ENCODE measurements at places on chromosomes 5 and 9.

DNA sequence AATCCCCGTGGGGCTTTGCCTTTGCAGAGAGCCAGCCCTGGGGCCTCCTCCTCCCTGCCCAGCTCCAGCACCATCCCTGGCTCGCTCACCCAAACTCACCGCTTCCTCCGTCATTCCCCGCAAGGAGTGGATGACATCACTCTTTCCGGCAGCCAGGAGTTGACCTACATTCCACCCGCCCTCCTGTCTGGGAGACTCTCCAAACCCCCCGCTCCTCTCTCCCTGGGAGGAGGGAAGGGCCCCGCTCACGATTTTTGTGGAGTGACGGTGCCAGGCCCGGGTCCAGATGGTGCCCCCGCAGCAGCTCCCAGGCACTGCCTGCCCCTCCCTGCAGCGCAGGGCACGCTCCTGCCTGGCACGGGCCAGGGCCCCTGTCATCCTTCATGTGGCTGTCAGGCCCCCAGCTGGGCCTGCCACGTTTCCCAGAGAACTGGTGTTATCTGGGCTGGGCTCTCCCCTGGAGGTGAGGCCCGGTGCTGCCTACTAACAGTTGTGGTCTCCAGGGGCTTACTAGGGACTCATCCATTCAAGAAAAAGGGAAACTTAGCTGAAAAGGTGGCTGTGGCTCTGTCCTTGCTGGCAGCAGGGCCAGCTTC, 52.3 kb downstream of the NTNG2 start:
- H3K36me3 ChIP-seq: no peaks in the 10 kb centered on the region
- no peak overlapping the region for H3K4me3 ChIP-seq
- no peaks in the 10 kb centered on the region for H3K27me3 ChIP-seq
- peaks cover 14% of the 10 kb centered on the region for H3K4me1 ChIP-seq
- peak overlapping the region; percentile 79 for H3K27ac ChIP-seq

DNA sequence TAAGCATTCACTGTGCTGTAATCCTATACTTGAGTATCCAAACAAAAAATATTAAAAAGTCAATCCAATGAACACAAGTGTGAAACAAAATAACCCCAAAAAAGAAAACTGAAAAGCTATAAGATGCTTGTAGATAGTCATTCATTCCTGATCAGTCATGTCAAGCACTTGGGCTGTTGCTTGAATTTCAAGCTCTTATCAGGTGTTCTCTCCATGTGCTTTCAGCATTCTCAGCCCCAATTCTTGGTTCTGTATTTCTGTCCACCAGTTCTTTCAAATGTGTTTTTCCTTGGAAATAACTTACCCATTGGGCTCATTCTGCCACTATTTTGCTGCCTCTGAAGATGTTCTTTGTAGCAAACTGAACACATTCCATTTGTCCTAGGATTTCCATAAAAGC, 4.7 kb downstream of the ZFAND5 start:
- H3K4me3 ChIP-seq: peak overlapping the region; percentile 86
- peaks cover 53% of the 10 kb centered on the region for H3K36me3 ChIP-seq
- no peak for DNase-seq
- peak overlapping the region; percentile 100 for H3K27ac ChIP-seq

GRCh38 chr9:26955222-26955903, 849 bp upstream of the IFT74 start:
- no peaks in the 10 kb centered on the region for H3K27me3 ChIP-seq
- H3K36me3 ChIP-seq: no peaks in the 10 kb centered on the region
- no peak for DNase-seq
- peaks cover 26% of the 10 kb centered on the region for H3K4me1 ChIP-seq
- H3K27ac ChIP-seq: peak overlapping the region; percentile 87

GRCh38 chr5:114101153-114101552, 260.7 kb upstream of the KCNN2 start:
- no peak overlapping the region for H3K4me3 ChIP-seq
- no peak for DNase-seq
- H3K36me3 ChIP-seq: no peaks in the 10 kb centered on the region

DNA sequence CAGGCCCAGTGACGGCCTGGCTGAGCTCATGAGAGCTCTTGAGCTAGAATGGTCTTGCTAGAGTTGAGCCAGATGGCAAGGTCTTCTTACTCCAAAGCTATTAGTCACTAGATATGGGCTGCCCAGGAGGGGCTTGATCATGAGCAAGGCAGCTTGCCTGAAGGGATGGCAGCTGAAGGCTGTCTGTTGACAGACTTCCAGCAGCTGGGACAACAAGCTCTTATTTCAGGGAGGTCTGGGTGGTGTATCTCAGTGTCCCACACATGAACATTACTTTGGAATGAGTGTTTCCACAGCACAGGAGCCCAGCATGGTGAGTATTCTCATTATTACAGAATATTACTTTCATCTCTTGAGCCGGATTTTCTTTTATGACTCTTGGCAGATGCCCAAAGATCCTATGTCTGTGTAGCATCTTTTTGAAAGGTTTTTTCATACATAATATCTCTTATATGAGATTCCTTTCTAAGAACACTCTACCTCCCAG, 414.1 kb downstream of the ARHGEF28 start:
- H3K4me1 ChIP-seq: peaks cover 8% of the 10 kb centered on the region
- no peak overlapping the region for H3K27ac ChIP-seq
- H3K36me3 ChIP-seq: no peaks in the 10 kb centered on the region
- H3K4me3 ChIP-seq: no peak overlapping the region
- no peaks in the 10 kb centered on the region for H3K27me3 ChIP-seq
- no peak for DNase-seq

DNA sequence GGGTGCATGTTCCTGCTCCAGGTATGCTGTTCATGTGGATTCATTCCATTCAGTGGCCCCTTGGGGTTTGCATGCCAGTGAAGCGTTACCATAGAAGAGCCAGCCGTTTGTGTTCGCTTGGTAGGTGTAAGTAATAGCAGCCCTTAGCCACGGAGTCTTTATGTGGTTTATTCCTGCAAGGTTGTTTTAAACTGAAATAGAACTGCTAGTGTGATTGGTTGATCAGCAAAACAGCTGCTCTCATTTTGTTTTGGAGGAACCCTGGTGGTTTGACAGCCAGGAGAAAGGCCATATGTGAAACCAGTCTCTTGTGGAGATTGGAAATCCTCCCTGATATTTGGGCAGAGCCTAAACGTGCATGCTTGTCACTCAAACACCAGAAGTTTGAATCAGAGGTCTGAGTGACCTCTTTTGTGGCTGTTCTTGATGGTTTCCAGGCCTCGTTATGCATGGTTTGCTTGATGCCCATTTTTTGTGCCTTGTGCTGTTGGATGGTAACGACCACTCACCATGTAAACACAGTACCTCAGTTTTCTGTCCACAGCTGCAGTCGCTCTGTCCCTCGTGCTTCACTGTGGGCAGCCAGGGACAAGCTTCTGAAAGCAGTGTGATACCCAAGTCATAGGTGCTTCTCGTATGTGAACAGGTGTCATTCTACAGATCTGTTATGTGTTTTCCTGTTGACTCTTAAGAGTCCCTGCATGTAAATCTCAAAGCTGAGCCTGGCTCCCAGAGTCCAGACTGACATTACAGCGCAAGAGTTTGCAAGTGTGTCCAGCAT, 58.3 kb upstream of the NXNL2 start:
- no peak for DNase-seq
- H3K27me3 ChIP-seq: no peaks in the 10 kb centered on the region
- peaks cover 26% of the 10 kb centered on the region for H3K36me3 ChIP-seq
- no peak overlapping the region for H3K27ac ChIP-seq

DNA sequence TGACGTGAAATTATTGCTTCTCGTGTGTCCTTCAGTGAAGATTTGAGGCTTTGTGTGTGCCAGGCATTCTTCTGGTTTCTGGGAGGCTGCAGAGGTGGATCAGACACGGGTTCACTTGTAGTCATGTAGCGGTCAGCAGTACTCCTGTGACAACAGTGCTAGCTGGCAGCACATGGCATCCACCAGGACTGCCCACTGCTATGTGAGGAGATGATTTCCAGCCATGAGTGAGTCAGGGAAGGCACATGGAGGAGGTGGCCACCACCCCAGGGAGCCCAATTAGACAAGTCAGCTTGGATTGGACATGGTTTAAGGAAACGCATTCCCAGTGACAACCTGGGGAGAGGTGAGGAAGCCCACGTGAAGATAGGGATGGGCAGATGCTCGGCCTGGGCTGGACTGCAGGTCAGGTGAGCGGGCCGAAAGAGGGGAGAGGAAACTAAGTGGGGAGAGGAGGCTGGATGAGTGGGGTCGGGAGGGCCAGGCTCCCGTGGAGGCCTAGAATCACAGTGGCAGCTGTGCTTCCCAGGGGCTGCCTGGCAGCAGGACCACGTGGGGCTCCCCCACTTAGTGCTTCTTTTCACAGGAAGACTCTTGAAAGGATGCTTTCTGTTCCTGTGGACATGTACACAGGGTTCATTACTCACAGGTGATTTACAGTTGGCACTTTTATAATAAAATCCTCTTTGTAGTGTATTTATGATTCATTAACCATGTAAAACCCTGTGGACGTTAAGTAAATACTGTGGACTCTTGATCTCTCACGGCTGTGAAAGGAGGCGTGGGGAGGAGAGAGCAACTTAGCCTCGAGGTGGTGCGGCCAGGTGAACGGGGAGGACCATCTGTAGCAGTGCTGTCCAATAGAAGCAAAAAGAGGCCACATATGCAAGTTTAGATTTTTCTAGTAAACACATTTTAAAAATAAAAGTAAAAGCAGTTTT, 80.0 kb upstream of the OTULINL start:
- DNase-seq: no peak
- peaks cover 97% of the 10 kb centered on the region for H3K36me3 ChIP-seq
- no peak overlapping the region for H3K4me3 ChIP-seq
- H3K27me3 ChIP-seq: no peaks in the 10 kb centered on the region

GRCh38 chr5:109693535-109694400, 4.0 kb downstream of the MAN2A1 start:
- H3K27me3 ChIP-seq: no peaks in the 10 kb centered on the region
- H3K4me3 ChIP-seq: peak overlapping the region; percentile 18
- no peaks in the 10 kb centered on the region for H3K36me3 ChIP-seq
- DNase-seq: no peak

GRCh38 chr5:398475-399295, 44.3 kb upstream of the EXOC3 start:
- no peak overlapping the region for H3K27ac ChIP-seq
- no peaks in the 10 kb centered on the region for H3K36me3 ChIP-seq
- peaks cover 7% of the 10 kb centered on the region for H3K27me3 ChIP-seq
- H3K4me3 ChIP-seq: no peak overlapping the region

GRCh38 chr9:14092344-14092743, 221.6 kb downstream of the NFIB start:
- DNase-seq: no peak
- peaks cover 75% of the 10 kb centered on the region for H3K4me1 ChIP-seq
- H3K36me3 ChIP-seq: peaks cover 9% of the 10 kb centered on the region
- H3K27ac ChIP-seq: no peak overlapping the region

GRCh38 chr9:89304834-89305188, 6.2 kb upstream of the CKS2 start:
- no peaks in the 10 kb centered on the region for H3K27me3 ChIP-seq
- H3K4me3 ChIP-seq: no peak overlapping the region
- H3K36me3 ChIP-seq: peaks cover 7% of the 10 kb centered on the region
- peaks cover 11% of the 10 kb centered on the region for H3K4me1 ChIP-seq
- no peak for DNase-seq

GRCh38 chr5:143172739-143173138, 230.7 kb downstream of the NR3C1 start:
- no peaks in the 10 kb centered on the region for H3K27me3 ChIP-seq
- H3K27ac ChIP-seq: no peak overlapping the region
- H3K4me1 ChIP-seq: peaks cover 68% of the 10 kb centered on the region
- H3K36me3 ChIP-seq: peaks cover 6% of the 10 kb centered on the region

DNA sequence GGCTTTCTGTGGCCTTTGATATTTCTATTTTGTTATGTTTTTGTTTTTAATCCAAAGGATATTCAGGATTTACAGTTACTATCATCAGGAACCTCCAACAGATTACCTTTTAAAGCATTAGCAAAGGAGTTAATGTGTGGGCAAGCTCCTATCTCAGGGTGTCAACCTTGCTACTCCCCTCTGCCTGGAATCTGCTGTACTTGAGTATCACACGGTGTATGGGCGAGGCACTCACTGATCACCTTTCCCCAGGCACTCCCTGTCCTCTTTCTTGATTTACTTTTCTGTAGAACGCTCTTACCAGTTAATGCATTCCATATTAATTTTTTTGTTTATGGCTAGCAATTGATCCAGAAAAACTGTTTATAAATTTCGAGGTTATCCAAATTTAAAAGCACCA, 117.0 kb upstream of the GAS1 start:
- H3K27me3 ChIP-seq: peaks cover 6% of the 10 kb centered on the region
- no peaks in the 10 kb centered on the region for H3K36me3 ChIP-seq
- H3K4me1 ChIP-seq: peaks cover 3% of the 10 kb centered on the region
- no peak overlapping the region for H3K27ac ChIP-seq
- DNase-seq: no peak
- H3K4me3 ChIP-seq: no peak overlapping the region

DNA sequence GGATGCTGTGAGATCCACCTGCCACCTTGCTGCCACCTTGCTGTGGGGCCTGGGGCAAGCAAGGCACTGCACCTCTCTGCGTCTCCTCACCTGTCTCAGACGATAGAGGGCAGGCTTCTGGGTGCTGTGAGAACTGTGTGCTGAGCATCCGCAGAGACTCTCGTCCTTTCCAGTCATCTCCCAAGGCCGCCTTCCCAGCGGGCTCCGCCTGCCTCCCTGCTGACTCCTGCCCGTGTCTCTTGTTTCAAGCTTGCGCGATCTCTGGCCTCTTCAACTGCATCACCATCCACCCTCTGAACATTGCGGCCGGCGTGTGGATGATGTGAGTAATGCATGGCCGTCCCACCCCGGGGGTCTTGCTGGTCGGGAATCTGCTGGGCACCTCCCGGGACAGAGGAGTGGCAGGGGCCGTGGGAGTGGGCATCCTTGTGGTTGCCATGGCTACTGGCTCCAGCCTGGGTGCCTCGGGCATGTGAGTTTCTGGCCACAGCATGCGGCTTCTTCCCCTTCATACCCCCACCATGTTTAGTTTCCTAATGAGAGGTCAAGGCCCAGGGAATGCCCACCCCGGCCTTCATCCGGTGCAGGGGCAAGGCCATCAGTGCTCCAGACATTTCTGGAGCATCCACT, 3.6 kb downstream of the CACFD1 start:
- no peak overlapping the region for H3K4me3 ChIP-seq
- H3K36me3 ChIP-seq: no peaks in the 10 kb centered on the region
- H3K27me3 ChIP-seq: no peaks in the 10 kb centered on the region
- peaks cover 20% of the 10 kb centered on the region for H3K4me1 ChIP-seq
- H3K27ac ChIP-seq: no peak overlapping the region

GRCh38 chr5:150068472-150068871, 17.9 kb downstream of the CSF1R start:
- no peak for DNase-seq
- H3K4me1 ChIP-seq: no peaks in the 10 kb centered on the region
- H3K27me3 ChIP-seq: peaks cover 4% of the 10 kb centered on the region
- no peak overlapping the region for H3K4me3 ChIP-seq

GRCh38 chr5:152329207-152329606, 75.9 kb downstream of the NMUR2 start:
- no peak overlapping the region for H3K4me3 ChIP-seq
- no peaks in the 10 kb centered on the region for H3K4me1 ChIP-seq
- no peak for DNase-seq
- H3K27me3 ChIP-seq: no peaks in the 10 kb centered on the region
